PC-9 (cell line): ENCODE measurements at places on chromosomes 1 and 21. TPM values are rescaled to one million over a fixed set of nuclear protein-coding genes. Genes with fewer than 3 reads are reported as not detected.

The ZNF678 gene
- total RNA-seq, result 4.1 and 6.1 TPM in 2 replicates

The PAPPA2 gene
- total RNA-seq, result 0.50 TPM in 1 of 2 replicates, not detected in the other

The ASAP3 gene
- 17.6 and 24.1 TPM in 2 replicates for total RNA-seq

- no peak overlapping the region for H3K27ac ChIP-seq
- DNase-seq, result no peak
- no peak overlapping the region for H3K4me3 ChIP-seq
- H3K4me1 ChIP-seq, result peaks cover 16% of the 10 kb centered on the region
- no peaks in the 10 kb centered on the region for H3K27me3 ChIP-seq
Measured at GRCh38 chr1:102842606-102843005, 265.7 kb downstream of the COL11A1 start.

DNA sequence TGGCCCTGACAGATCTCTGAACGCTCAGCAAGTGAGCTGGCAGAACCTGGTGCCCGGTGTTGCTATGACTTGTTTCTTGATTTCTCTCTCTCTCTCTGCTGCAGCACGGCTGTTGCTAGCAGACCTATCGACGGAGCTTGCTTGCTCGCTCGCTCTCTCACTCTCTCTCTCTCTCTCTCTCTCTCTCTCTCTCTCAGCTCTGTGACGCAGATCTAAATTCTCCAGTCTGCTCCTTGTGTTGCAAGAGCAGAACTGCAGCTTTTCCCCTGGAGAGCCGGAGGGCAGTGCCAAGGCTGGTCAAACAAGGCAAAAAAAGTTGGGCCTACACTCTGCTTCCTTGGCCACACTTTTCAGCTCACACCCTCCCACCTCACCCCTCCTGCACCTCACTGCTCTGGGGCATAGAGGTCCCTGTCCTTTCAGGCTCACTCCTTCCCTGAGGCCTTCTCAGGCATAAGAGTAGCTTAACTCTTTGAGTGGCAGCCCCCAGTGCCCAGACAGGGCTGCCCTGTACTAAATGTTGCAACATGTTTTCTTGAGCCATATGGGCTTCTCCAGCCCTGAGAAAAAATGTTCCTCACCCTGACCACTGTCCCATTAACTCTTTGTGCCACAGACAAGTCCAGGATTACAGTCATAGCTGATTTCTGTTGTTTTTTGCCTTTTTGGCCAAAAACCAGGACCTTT lies 72.2 kb downstream of the CD46 start:
- no peaks in the 10 kb centered on the region for H3K36me3 ChIP-seq
- H3K27ac ChIP-seq, result peak overlapping the region; percentile 77
- no peaks in the 10 kb centered on the region for H3K27me3 ChIP-seq
- peaks cover 45% of the 10 kb centered on the region for H3K4me1 ChIP-seq
- DNase-seq, result peak; percentile 97
- peak overlapping the region; percentile 65; the same call in 1 of the 2 replicates for H3K4me3 ChIP-seq

DNA sequence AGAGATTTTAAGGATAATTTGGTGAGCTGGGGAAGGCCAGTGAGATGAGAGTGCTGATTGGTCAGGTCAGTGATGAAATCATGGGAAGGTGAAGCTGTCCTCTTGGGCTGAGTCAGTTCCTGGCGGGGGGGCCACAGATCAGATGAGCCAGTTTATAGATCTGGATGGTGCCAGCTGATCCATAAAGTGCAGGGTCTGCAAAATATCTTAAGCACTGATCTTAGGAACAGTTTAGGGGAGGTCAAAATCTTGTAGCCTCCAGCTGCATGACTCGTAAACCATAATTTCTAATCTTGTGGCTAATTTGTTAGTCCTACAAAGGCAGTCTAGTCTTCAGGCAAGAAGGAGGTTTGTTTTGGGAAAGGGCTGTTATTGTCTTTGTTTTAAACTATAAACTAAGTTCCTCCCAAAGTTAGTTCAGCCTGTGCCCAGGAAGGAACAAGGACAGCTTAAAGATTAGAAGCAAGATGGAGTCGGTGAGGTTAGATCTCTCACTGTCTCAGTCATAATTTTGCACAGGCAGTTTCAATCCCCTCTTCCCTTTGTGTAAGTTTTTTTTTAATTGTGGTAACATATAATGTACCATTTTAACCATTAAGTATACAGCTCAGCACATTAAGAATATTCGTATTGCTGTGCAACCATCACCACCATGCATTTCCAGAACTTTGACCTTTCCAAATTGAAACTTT lies 39.4 kb downstream of the PTAFR start:
- peak overlapping the region; percentile 94 for H3K27ac ChIP-seq
- peaks cover 38% of the 10 kb centered on the region for H3K4me1 ChIP-seq
- no peak overlapping the region for H3K4me3 ChIP-seq
- H3K27me3 ChIP-seq, result no peaks in the 10 kb centered on the region
- no peaks in the 10 kb centered on the region for H3K36me3 ChIP-seq
